ENCODE measurements at places on chromosomes 7 and 10.

- DNase-seq, result no peak
Observed at GRCh38 chr7:95874541-95875265, 102.3 kb downstream of the DYNC1I1 start.

- DNase-seq, result no peak
Observed at GRCh38 chr10:61855771-61856170, 45.7 kb upstream of the ARID5B start.

DNA sequence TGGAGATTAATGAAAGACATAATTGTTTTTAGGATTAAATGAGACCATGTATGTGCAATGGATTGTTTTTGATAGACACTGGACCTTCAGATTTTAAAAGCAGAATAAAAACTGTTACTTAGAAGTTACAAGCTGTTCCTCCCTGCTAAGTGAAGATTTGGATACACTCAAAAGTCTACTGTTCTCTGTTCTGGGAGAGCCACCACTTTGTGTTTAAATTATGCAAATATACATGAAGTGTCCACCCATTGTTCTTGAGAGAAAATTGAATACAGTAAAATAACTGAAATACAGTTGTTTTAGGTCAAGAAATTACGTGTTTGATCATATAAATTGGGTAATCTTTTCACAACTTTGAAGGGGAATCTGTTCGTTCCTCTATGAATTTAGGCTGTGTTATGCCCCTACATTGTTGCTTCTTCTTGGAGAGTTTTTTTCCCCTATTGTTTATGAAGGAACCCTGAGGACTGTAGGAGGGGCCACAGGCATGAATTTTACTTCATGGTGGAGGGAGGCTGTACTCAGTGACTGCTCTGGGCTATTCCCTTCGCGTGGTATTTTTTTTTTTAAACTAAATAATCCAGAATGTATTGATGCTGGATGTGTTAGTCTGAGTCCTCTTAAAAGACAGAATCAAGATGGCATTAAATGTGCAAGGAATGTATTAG lies 18.6 kb upstream of the VCL start:
- DNase-seq, result no peak

DNA sequence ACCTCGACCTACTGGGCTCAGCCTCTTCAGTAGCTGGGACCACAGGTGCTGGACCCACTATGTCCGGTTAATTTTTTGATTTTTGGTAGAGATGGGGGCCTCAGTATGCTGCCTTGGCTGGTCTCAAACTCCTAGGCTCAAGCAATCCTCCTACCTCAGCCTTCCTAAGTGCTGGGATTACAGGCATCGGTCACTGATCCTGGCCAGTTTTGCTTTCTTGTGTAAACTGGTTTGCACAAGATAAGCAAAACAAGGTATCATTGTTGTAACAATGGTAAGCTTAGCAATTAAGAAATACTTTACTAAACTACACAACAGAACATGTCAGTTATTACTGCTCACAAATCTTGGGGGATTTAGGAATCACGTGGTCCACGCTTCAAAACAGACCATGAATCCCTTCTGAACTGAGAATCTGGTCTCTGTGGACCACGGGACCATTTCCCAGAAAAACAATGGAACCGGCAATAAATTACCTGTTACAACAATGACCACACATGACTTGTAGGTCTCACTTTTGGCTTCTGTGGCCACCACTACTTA lies 36.8 kb downstream of the RSU1 start:
- no peak for DNase-seq

DNA sequence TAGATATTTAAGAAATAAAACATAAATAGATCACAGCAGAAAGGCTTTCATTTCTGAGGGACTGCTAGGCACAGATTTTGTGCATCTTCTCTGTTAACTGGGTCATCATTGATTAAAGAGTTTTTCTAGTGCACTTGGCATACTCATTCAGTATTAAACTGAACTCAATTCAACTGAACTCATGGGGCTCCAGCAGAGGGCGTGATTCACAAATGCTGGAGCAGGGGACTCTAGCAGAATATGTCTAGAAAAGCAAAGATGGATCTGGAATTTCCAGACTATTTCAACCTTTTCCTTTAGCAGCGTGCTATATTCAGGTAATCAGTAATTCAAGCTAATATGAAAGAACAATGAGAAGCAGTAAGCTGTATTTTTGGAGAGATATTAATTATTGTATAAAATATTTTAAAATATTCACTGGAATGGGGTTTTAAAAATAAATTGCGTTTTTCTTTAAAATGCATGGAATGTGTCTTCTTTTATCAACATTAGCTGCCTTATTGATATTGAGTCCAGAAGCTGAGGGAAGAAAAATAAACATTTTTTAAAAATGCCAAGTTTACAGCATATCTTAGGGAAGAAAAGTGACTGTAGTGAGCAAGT lies 296.8 kb upstream of the CACNA2D1 start:
- no peak for DNase-seq

- no peak for DNase-seq
Observed at GRCh38 chr7:5532536-5533335, 109.1 kb upstream of the TNRC18 start.

DNA sequence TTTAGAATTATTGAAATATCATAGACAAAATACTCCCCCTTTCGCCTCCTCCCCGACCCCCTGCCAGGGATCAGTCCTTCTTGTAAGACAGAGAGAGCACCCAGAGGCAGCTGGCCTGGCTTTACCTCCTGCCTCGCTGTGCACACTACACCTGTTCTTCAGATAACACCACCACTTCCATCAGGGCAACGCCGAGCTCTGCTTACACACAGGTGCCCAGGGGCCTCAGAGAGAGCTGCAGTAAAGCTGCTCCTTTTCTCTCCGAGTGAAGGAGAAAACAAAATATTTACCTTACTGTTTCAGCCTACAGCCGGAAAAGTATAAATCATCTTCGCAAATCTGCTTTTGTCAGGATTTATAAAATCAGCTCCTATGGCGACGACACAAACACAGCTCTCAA lies 80.7 kb downstream of the HIPK2 start:
- DNase-seq, result no peak

DNA sequence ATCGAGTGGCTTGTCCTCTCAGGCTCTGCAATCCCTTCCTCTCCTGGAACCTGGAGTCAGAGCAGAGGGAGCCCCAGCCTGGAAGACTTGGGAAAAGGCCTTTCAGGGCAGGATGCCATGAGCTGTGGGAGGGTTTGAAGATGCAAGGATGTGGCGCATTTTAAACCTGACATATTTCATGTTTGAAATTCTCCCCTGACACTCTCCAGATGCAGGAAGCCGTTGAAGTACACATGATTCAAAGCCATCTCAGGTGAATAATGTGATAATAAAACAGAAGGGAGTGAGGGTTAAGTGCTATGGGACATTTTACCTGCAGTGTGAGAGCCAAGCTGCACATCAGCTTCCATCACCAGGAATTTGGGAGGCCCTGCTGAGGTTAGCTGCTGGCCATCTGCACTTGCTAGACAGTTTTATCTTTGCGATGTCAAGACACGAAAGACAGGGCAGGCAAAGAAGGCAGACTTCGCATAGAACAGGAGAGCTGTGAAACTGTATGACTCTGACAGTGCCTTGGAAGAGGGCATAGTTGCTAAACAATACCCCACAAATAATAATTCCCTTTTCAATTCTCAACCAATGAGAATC lies 159.1 kb upstream of the GDF10 start:
- DNase-seq, result no peak

All from cortex of kidney (tissue), 1 donor.